BJ (cell line): ENCODE measurements at places on chromosomes 4 and X.
A peak's percentile ranks its signal among the peaks of the same experiment; 100 is the strongest.

DNA sequence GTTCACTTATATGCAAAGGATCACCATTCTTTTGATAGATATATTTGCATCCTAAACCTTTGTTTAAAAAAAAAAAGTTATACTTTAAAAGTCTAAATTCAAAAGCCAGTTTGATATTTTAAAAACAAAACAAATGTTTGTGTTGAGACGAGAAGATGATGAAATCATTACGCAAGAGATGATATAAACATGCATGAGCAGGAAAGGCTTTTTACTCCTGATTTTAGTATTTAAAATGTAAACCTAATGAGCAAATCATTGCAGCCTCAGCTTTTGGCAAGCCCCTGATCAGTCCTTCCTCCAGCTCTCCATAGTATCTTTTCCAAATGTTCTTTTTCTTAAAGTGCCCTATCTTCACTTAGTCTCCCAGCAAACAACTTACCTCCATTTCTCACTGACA is 115.6 kb downstream of the ARAP2 start:
- DNase-seq = no peak

DNA sequence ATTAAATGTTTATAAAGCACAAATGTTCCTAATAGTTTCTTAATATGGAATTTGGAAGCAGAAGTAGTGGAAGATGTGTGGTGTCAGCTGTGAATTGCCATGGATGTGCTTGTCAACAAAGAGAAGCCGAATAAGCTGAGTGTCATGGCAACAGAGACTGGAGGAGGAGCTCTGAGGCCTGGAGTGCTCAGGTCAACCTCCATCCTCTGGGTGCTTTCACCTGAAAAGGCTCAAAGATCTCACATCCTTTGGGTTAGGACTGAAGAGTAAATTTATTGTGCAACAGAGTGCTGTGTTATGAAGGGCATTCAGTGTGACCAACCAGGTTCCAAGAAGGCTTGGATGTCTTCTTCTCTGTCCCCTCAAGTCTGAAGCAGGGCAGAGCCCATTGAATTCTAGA is 18.7 kb downstream of the SGMS2 start:
- DNase-seq = no peak

DNA sequence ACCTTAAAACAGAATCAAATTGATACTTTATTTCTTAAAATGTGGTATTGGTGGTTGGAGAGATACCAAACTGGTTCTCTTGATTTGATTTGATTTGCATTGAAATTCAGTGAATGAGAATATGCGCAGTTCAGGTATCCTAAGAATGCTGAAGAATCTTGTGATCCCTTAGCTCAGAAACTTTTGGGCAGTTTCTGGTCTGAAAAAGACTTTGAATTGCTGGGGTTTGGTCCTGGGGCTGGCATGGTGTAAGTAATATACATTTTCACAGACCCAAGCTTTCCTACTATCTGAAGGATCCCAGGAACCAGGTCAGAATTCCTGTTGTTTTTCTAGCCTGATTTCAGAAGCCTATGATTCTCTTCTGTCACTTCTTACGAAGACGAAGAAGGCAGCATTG is 6.6 kb downstream of the RAB33B start:
- DNase-seq = no peak

- no peak for DNase-seq
Observed at GRCh38 chr4:110798687-110799086, 175.8 kb upstream of the PITX2 start.

- DNase-seq = peak; percentile 80
Observed at GRCh38 chr4:176753049-176753448, 39.7 kb downstream of the VEGFC start.

- no peak for DNase-seq
Observed at GRCh38 chr4:8724436-8725070, 132.0 kb downstream of the CPZ start.

GRCh38 chr4:3677748-3678070 is 88.5 kb upstream of the ADRA2C start:
- no peak for DNase-seq

DNA sequence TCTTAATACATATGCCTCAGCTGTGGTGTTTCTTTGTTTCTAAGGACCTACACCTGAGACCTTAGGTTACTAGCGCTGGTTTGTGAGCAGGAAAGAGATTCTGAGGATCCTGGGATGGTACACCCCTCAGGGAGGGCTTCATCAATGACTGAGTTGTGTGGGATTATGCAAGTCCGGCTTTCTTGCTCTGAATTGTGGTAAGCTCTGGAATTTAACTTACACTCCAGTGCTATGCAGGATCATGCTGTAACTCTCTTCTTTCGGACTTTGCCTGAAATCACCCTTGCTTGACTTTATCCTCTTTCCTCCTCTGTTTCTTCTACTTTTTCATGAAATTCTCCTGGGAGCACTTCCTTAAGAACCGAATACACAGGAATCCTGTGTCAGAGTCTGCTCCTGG is 431.5 kb upstream of the BOD1L1 start:
- no peak for DNase-seq

- DNase-seq = no peak
Observed at GRCh38 chrX:71378732-71379131, 12.6 kb downstream of the TAF1 start.

- DNase-seq = no peak
Observed at GRCh38 chr4:184940500-184940899, 77.8 kb upstream of the HELT start.
